ENCODE measurements at places on chromosomes 1 and 21.
A peak's percentile ranks its signal among the peaks of the same experiment; 100 is the strongest.

DNA sequence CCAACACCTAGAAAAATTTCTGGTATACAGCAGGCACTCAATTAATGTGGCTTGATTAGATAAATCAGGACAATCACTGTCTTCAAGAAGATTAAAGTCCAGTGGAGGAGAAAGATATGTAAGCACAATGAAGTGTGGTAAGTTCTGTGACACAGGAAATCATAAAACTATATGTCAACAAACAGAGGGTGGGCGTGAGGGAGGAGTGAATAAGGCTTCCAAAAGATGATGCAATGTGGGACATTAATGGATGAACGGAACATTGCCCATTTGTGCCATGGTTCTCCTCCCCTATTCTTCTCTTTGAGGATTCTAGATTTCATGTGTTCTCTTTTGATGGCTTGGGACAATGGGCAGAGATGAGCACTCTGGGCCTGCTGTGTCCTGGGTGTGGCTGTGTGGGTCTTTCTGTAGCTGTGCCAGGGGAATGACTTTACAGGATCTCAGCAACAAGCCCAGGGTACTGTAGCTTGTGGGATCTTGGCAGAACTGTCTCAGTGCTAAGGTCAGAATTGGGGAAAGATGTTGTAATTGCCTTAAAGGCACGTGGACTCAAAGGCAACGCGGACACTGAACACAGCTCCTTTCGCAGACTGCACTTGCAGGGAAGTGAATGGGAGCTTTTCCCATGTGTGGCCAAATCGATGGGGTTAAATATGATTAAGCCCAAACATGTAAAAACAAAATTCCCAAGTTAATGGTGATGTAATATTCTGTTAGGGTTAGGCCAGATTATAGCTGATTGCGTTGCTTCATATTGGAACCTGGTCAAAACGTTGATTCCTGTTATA is 366.9 kb downstream of the TGFB2 start:
- DNase-seq = no peak

DNA sequence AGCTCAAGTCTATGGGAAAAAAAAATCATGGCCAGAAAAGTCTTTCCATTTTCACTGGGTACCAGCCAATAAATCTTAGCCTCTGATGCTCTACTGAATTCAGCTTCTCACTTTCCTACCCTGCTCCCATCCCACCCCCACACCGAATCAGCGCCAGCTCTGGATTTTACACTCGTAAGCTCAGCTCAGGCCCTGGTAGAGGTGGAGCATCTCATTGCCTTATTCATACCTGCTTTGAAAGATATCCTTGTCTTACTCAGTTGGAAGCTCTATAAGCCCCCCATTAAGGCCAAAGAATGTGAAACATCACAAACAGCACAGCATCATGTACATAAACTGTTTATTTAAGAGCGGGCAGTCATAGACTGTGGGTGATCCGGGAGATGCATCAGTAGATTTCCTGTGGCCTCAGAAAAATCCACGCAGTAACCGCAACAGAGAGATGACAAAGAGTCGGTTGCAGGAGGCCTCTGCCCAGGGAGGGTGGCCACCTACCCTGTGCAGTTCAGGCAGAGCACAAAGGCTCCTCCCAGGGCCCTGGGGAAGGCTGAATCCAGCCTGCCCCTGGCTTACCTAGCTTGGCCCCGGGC is 36.4 kb upstream of the ETS2 start:
- DNase-seq = peak; percentile 65

GRCh38 chr1:46622344-46622743 is 5.7 kb upstream of the MOB3C start:
- DNase-seq = no peak

DNA sequence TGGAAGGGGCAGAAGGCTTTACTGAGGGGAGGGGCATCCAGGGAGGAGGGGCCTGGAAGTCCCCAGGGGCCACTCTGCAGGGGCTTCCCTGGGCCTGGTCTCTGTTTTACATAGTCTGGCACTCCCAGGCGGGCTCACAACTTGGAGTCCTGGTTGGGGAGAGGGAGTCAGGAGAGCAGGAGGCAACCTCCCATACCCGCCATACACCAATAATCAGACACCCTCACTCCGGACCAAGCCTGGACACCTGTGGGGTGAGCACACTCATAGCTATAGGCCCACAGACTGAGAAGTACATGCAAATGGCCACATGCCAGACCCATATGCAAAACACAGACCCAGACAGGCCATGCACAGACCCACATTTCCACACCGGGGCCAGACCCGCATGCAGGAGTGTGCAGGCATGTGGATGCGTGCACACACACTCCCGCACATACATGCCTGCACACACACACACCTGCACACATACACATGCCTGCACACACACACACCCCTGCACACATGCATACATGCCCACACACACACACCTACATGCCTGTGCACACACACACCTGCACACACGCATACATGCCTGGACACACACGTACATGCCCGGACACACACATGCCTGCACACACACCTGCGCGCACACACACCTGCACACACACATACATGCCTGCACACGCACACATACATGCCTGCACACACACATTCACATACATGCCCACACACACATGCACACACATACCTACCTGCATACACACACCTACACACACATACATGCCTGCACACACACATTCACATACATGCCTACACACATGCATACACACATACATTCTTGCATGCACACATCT is 89.5 kb upstream of the RUNX3 start:
- DNase-seq = no peak

DNA sequence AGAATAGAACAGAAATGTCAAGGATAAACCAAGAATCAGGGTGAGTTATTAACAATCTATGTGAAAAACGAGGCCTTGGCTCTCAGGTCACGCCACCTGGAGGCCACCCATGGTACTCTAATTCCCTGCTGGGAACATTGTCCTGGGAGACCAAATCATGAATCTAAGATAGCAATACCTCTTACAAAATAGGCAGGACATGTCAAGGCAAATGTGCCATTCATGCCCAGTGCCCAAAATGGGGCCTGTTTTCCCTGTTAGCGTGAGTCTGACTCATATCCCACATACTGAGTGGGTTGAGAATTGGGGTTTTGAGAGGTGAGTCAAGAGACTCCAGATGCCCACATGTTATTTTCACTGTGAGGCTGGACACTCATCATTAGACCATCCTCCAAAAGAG is 380.8 kb downstream of the HHIPL2 start:
- DNase-seq = peak; percentile 36

- DNase-seq = no peak
Observed at GRCh38 chr1:100347009-100347966, 5.0 kb upstream of the CDC14A start.

- no peak for DNase-seq
Observed at GRCh38 chr1:227305894-227306626, 12.2 kb downstream of the CDC42BPA start.

GRCh38 chr1:23436520-23437354 is 12.2 kb upstream of the TCEA3 start:
- DNase-seq = no peak

- no peak for DNase-seq
Observed at GRCh38 chr1:12232221-12232620, 2.4 kb downstream of the VPS13D start.

- no peak for DNase-seq
Observed at GRCh38 chr1:37034121-37035013, at the start of gene GRIK3. Gene GRIK3, minus strand, starts transcription at chr1:37034515. Its CDS starts 407 bp downstream, at chr1:37034108.

GRCh38 chr1:43952731-43953346 is 6.1 kb downstream of the IPO13 start:
- no peak for DNase-seq

GRCh38 chr21:28485301-28486022 is 507.2 kb downstream of the LTN1 start:
- peak; percentile 14 for DNase-seq

GRCh38 chr21:14454016-14455009 is 71.4 kb upstream of the HSPA13 start:
- no peak for DNase-seq

GRCh38 chr1:23927097-23927496 is 13.9 kb upstream of the CNR2 start:
- DNase-seq = no peak

DNA sequence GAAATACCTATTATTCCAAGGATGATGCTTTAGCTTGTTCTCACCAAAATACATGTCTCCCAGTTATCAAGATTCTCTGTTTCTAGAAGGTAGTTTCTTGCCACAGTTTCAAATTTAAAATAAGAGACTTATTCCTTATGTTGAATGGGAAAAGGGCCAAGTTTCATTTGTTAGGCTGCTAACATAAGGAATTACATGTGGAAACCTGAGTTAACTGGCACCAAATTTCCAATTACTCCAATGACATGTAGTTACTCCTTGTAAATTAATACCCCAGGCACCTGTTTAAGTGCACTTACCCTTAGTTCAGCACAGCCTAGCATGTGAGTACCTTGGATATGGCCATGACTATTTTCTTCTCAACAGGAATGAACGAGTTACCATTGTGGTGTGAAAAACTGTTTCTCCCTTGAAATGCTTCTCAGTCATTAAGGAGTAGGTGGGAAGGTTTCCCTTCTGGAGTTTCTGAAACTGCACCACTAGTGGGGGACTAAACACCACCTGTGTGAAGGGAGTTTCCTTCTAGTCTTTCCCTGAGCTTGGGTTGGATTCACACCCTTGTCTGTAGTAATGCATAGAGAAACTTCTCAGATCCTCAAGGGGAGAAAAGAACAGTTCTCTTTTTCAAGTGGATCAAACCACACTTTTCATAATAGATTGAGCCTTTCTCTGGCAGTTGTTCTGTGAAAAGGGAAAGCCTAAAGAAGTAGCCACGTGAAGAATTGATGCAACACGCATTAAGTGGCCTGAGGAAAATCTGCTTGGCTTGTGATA is 32.3 kb upstream of the LRRC8C start:
- no peak for DNase-seq

- no peak for DNase-seq
Observed at GRCh38 chr1:116568662-116569380, 2.0 kb downstream of the CD58 start.

DNA sequence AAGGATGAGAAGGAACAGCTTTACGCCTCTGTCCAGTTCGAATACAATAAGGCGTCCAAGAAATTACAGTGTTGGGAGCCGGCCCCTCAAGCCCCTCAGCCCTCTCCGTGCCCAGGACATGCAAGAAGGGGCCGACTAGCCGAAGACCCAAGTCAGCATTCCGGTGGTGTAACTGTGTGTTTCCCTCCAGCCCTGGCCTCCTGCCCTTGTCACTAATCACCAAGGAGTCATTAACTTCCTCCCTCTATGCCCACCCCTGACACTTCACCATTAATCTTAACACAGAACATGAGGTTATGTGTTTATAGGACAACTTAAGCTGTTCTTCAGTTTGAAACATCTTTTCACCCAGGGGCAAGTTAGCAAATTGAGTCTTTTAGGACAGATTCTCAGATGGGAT is 16.4 kb upstream of the C4BPB start:
- DNase-seq = no peak

GRCh38 chr1:66606362-66607065 is 72.6 kb downstream of the SGIP1 start:
- no peak for DNase-seq

DNA sequence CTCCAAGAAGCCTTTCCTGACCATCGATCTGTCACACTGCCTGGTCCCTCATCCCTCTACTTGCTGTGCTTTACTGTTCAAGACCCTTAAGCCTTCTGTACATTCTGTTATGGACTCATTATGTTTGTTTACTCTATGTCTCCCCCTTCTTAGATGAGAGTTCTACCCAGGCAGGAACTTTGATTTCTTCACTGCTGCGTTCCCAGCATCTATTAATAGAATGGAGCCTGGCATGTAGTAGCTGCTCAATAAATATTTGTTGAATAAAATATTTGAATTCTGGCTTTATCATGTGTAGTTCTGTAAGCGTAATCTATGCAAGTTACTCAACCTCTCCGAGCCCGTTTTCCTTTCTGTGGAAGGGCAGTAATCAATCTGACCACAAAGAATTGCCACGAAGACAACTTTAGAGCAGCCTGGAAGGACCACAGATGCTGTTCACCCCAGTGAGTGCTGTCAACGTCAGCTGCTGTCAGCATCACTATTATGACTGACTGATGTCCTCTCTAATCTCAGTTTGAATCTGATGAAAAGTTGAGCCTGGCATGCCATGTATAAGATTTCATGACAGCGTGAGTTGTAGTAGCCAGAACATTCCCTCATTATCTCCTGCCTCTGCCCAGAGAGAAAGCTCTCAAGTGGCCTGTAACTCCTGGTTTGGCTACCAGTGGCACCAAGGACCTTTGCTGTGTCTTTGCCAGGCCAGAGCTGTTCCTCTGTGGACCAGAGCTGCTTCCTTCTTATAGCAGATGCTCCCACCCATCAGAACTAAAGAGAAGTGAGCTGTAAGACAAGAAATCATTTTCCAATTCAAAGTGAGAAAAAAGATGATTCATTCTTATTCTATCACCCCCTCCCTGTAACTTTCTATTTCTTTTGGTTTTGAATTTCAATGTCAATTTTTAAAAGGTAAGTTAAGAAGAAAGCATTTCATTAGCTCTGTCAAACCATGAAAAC is 94.5 kb downstream of the PRDM2 start:
- no peak for DNase-seq

- no peak for DNase-seq
Observed at GRCh38 chr1:24364605-24364974, 45.4 kb downstream of the GRHL3 start.

- no peak for DNase-seq
Observed at GRCh38 chr1:16235944-16236510, 956 bp downstream of the CPLANE2 start.

DNA sequence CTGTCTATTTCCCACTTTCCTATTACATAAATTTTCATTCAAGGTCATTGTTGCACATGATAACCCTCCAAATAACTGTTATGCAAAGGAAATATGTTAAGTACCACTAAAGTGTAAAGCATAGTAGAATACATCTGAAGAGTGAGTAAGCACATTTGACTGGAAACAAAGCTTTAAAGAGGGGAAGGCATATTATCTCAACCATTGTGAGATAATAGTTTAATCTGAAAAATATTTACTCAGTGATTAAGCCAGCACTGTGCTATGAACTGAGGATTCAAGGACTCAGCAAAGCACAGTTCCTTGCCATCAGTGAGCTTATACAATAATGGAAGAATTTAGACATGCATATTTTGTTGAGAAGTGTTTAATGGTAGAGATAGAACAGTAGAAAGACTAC is 127.4 kb downstream of the HMCN1 start:
- no peak for DNase-seq

GRCh38 chr1:225979421-225979820 is 19.7 kb downstream of the SDE2 start:
- DNase-seq = no peak

GRCh38 chr1:190608282-190608681 is 130.6 kb upstream of the BRINP3 start:
- no peak for DNase-seq

GRCh38 chr1:151790940-151791651 is 796 bp upstream of the TDRKH start:
- DNase-seq = no peak

- no peak for DNase-seq
Observed at GRCh38 chr1:211685823-211686222, 10.4 kb upstream of the NEK2 start.

- DNase-seq = no peak
Observed at GRCh38 chr21:46180079-46180722, 4.1 kb downstream of the SPATC1L start.

DNA sequence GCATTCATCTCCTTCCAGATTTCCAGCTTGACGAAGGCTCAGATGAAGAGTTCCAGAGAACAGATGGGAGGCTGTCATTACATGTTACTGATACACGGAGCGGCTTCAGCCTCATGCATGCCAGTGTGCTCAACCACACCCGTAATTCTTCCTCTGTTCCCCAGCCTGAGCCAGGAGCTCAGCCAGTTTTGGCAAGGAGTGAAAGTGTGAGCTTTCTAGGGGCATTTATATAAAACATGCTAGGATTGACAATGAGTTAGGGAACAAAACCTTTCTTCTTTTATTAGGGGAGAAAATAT is 290.4 kb upstream of the PLXNA2 start:
- no peak for DNase-seq

All from amniotic stem cell (primary cell).